Left ventricle myocardium inferior (tissue), 1 donor: ENCODE measurements at places on chromosomes 7 and 10. TPM values are rescaled to one million over a fixed set of nuclear protein-coding genes. Genes with fewer than 3 reads are reported as not detected.

DNA sequence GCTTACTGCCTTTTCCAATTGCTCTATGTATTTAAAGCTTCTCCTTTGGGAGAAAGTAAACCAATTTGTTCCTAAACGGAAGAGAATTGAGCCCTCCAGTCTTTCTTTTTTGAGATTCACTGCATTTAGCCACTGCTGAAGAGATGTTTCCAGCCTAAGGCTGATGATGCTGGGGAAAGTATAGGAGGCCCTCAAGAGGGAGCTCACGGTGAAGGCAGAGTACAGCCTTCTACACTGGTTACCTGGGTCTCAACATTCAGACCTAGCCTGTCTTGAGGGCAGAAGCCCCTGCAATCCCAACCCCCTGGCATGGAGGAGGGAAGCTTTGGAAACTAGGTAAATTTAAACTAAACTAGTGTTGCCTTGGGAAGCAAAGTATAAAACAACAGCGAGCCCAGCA lies 316.7 kb upstream of the TPK1 start:
- DNase-seq, result no peak

DNA sequence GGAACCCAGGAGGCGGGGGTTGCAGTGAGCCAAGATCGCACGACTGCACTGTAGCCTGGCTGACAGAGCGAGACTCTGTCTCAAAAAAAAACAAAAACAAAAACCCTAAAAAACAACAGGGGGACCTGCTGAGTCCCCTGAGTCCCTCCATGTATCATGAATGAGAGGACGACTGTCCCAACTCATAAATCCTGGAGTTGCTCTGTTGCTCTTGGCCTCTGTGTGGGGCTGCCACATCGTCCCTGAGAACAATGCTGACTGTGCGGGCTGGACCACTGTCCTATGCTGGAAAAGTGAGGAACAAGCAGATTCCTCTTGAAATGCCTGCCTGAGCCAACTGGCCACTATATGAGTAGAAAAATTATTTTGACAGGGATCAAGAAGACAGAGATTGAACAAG lies 122.5 kb downstream of the IDE start:
- DNase-seq, result no peak

DNA sequence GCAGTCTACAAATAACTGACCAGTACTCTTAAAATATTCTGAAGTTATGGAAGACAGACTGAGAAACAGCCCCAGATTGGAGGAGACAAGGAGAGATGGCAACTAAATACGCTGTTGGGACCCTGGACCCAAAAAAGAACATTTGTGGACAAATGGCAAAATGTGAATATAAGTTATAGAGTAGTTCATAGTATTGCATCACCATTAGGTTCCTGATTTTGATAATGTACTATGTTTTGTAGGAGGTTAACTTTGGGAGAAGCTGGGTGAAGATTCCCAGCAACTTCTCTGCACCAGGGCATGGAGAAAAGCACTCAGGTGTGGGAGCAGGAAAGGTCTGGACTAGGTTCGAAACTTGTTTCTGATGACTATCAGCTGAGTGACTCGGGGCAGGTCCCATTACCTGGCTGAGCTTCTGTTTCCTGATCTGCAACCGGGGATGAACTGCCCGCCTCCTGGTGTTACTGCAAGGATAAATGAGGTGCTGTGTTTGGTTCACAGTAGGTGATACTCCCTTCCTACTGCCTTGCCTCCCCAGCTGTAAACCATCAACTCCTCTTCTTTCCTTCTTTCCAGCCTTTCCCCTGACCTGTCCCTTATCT lies 48.2 kb downstream of the EEPD1 start:
- no peak for DNase-seq

- DNase-seq, result peak; percentile 20
These were observed 102.1 kb downstream of the RTKN2 start for GRCh38 chr10:62166331-62167131.

DNA sequence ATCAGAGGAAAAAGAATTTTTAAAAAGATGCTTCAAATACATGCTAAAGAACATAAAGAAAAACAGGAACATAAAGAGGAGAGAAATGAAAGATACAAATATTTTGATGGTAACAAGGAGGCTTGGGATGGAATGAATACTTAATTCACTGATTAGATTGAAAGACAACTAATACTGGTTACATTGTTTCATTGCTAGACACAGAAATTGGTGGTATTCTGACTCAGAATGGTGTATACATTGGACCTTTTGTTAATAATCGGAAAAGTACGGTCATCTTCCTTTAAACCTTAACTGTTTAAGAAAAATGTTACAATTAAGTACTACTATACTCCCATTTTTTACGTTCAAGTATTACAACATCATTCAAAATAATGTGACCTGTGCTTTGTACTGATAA lies 567.5 kb downstream of the PARD3 start:
- no peak for DNase-seq

- no peak for DNase-seq
These were observed 14.4 kb upstream of the RBM20 start for GRCh38 chr10:110629680-110630191.

DNA sequence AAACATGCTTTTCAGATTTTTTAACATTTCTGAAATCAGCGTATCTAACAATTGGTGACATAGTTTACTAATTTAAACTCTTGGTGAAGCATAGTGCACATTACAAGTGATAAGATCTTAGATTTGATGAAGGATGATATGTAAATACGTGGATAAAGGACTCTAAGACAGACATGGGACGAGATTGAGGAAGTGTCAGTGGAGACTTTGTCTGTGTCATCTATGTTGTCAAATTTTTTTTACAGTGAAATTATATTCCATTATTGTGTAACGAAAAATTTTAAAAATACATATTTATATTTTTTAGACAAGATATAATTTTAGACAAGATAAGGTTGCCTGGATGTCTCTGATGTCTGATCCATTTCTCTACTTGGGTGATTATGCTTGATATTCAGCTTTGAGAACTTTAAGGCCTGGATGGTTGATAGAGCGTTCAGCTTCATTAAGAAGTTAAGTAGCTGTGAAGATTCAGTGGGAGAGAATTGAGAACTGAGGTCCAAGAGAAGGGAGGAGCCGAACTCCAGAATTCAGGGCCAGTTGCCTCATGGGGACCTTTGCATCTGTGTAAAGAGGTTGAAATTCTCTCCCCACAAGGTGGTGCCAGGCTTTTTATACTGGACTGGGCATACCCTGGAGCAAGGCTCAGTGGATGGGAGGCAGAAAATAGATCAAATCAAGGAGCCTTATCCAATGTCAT lies 62.7 kb downstream of the KAT6B start:
- no peak for DNase-seq

DNA sequence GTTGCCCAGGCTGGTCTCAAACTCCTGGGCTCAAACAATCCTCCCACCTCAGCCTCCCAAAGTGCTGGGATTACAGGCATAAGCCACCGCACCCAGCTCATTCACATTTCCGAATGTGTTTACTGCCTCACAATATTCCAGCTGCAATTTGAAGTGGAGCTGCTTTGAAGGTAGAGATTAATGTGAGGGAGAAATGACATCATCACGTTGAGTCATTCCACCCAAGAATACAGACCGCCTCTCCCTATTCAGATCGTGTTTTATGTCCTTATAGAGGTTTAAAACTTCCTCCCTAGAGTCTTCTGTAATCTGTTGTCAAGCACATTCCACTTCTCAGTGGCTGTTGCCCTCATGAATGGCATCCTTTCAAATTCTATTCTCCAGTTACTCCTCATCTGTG lies 100.4 kb upstream of the PDGFA start:
- no peak for DNase-seq

DNA sequence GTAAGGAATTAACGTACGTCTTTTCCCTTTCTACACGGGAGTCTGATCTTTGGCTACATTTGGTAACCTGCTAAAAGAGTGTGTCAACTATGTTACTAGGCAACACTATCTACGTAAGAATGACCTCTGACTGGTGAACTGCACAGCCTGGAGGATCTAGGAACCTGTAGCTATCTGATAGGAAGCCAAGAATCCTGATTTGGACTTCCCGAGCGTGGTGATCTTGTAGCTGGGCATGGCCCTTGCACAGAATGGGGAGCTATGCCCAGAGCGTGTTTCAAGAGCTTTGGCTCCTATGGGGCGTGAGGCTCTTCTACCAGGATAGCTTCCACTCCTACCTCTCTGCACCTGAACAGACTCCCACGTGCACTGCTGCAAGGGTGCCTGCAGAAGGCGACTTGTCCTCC lies 157.5 kb downstream of the TAX1BP1 start:
- no peak for DNase-seq

GRCh38 chr7:113367041-113367586 lies 248.8 kb upstream of the SMIM30 start:
- no peak for DNase-seq

DNA sequence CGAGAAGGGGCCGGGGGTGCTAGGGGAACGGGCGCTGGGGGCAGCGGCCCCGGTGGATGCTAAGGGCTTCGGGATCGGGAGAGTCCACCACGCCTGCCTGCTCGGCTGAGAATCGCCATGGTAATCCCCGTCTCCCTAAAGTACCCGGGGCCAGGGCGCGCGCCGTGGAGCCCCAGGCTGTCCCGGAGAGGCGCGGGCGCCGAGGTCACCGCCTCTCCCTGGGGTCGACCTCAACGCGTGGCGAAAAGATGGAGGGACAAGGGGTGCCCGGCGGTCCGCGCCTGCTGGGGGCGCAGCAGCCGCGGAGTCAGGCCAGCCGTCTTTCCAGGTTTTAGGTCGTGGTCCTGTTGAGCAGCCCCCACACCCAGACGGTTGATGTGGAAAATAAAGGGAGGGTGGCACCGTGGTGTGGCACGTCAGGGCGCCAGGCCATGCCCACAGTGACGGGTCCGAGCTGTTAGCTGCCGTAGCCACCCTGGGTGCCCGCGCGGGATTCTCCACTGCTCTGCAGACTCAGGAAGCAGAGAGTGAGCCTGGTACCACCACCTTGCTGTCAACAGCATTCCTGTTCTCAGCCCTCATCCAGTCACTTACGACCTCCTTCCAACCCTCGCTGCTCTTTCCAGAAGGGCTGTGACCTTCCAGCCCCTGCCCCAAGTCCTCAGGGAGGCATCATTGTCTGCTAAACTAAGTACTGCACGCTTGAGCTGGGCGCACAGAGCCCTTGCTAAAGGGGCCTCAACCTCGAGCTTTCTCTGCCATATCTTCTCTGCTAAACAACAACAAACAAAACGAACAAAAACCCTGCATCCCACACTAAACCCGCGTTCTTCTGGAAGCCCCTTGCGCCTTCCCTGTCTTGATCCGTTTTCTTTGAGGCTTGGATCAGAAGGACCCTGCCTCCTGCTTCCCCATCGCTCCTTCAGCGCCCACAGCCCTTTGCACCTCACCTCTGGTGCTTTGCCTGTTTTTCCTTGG lies 666 bp downstream of the SMKR1 start:
- DNase-seq, result no peak

DNA sequence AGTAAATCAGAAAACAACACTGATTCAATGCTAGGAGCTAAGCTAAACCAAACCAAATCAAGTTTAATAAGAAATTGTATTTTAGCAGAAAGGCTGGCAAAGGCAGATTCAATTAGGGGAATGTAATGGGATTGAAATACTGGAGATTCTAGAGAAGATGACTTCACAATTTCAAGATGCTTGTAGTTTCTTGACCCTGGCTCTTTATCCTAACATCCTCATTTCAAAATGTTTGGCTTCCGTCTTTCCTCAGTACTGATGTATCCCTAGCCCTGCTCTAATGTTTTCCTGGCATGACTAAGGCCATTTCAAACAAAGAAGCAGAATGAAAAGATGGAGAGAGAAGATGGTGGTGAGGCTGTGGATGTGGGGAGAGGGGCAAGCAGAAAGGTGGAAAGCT lies 2.7 kb upstream of the JCAD start:
- no peak for DNase-seq

DNA sequence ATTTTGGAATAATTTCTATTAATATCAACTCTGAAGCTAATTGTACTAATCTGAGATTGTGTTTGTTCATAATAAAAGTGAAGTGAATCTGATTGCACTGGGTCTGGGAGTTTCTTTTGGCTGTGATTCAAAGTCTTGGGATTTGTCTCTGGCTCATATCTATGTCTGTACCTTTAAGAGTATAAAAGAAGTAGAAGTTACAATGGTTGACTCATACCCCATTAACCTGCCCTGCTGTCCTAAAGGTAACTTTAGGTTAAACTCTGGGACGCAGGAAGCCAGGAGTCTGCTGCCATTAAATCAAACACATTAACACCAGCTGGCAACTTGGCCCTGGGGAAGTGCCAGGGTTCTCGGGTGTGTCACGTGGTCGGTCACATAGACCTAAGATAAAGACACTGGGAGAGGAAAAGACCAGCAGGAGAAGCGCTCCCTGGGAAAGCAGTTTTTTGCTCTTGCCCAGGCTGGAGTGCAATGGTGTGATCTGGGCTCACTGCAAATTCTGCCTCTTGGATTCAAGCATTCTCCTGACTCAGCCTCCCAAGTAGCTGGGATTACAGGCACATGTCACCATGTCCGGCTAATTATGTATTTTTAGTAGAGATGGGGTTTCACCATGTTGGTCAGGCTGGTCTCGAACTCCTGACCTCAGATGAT lies 17.8 kb downstream of the SCD start:
- peak; percentile 77 for DNase-seq

GRCh38 chr7:49692516-49692915 lies 80.9 kb upstream of the VWC2 start:
- DNase-seq, result no peak

DNA sequence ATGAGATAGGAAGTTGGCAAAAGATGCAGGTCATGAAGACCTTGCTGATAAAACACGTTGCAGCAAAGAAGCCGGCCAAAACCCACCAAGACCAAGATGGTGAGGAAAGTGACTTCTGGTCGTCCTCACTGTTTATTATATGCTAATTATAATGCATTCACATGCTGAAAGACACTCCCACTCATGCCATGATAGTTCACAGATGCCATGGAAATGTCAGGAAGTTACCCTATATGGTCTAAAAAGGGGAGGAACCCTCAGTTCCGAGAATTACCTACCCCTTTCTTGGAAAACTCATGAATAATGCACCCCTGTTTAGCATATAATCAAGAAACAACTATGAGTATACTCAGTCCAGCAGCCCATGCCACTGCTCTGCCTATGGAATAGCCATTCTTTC lies 202.4 kb upstream of the GRB10 start:
- DNase-seq, result no peak

GRCh38 chr10:27699776-27700175 lies 45.8 kb downstream of the MKX start:
- DNase-seq, result no peak

GRCh38 chr10:117755659-117756014 lies 213.1 kb downstream of the EMX2 start:
- no peak for DNase-seq

GRCh38 chr10:45000138-45000751 lies 478 bp upstream of the ZNF22 start:
- DNase-seq, result peak; percentile 89

- DNase-seq, result no peak
These were observed 86.3 kb downstream of the MRPL32 start for GRCh38 chr7:43018446-43018845.

The PNLIP gene
- total RNA-seq, result not detected

The DHX32 gene
- 46.4 TPM for total RNA-seq

The TEX47 gene
- total RNA-seq, result not detected

The FAM221A gene
- 2.9 TPM for total RNA-seq

The CLEC2L gene
- total RNA-seq, result 0.25 TPM

The TMEM196 gene
- not detected for total RNA-seq

The CHRM2 gene
- 76.2 TPM for total RNA-seq

The PPP1R9A gene
- total RNA-seq, result 27.6 TPM

The HERPUD2 gene
- total RNA-seq, result 13.6 TPM

The POLR2J3 gene
- total RNA-seq, result 8.6 TPM

The GDF10 gene
- 0.22 TPM for total RNA-seq

The PPP2R2D gene
- total RNA-seq, result 38.2 TPM
